Stimulated activated naive CD8-positive, alpha-beta T cell treated with anti-CD3 and anti-CD28 coated beads, Interleukin-15, Interleukin-2, amounts not matched to agents 100 U/mL and 50 U/mL, for 24 hours (primary cell): ENCODE measurements at places on chromosomes 7 and 10.

DNA sequence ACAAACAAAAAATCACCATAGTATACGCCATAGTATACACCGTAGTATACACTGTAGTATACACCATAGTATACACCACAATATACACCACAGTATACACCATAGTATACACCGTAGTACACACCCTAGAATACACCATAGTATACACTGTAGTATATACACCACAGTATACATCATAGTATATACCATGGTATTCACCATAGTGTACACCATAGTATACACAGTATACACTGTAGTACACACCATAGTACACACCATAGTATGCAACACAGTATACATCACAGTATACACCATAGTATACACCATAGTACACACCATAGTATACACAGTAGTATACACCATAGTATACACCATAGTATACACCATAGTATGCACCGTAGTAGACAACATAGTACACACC lies 157.6 kb upstream of the ADARB2 start:
- DNase-seq, result no peak

GRCh38 chr7:101558742-101559325 lies 70.3 kb downstream of the MYL10 start:
- no peak for DNase-seq

GRCh38 chr7:121006711-121007315 lies 18.3 kb downstream of the CPED1 start:
- DNase-seq, result no peak

GRCh38 chr10:132145002-132145401 lies 41.7 kb upstream of the DPYSL4 start:
- no peak for DNase-seq

DNA sequence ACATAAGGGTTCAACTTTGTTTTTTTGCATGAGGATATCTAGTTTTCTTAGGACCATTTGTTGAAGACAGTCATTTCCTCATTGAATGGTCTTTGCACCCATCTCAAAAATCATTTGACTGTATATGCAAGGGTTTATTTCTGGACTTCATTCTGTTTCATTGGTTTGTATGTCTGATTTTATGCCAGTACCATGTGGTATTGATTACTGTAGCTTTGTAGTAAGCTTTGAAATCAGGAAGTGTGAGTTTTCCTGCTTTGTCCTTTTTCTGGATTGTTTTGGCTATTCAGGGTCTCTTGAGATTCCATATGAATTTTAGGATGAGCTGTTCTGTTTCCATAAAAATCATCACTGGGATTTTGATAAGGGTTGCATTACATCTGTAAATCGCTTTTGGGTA lies 63.9 kb downstream of the SND1 start:
- no peak for DNase-seq

DNA sequence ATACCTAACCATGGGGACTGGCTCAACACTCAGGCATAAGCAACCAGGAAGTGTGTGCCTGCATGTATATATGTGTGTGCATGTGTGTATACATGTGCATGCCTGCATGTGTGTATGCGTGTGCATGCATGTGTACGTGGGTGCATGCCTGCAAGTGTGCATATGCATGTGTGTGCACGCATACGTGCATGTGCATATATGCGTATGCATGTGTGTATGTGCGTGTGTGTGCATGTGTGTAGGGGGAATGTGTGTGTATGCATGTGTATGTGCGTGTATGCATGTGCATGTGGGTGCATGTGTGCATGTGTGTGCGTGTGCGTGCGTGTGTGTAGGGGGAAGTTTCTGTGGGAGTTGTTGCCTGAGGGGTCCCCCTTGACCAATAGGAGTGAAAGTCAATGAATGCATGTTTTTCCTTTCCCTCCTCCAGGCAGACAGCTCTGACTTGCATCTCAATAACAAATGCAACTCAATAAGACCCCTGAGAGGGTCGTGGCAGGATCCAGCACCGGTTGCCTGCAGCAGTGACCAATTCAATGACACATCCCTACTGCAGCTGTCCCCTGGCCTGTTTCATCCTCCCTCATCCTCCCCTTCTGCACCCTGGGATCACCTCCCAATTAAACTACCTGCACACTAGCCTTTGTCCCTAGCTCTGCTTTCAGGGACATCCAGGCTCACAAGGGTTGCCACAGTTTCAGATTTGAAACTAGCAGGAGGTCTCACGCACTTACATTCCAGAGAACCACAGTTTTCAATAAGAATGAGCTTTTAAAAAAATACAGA lies 27.0 kb upstream of the FZD8 start:
- no peak for DNase-seq

DNA sequence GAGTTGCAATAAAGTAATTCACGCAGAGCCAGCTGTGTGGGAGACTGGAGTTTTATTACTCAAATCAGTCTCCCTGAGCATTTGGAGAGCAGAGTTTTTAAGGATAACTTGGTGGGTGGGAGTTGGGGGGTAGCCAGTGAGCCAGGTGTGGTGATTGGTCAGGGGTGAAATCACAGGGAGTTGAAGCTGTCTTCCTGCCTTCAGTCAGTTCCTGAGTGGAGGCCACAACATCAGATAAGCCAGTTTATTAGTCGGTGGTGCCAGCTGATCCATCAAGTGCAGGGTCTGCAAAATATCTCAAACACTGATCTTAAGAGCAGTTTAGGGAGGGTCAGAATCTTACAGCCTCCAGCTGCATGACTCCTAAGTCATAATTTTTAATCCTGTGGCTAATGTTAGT lies 3.3 kb upstream of the CYP51A1 start:
- DNase-seq, result no peak

DNA sequence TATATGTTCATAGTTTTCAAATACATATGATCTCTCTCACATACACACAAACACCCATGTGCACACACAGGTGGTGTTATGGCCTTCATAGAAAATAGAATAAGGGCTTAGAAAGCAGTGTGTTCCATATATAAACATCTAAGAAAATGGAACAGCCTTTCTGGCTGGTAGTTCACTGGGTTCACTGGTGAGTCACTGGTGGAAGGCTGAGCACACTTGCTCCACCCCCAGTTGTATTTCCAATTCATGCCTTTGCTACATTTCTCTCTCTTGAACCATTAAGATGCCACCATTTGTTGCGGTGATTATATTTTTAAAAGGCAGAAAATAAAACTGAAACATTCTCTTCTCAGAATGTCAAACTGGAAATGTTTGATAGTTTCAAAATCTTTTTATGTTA lies 252.1 kb downstream of the GLI3 start:
- no peak for DNase-seq

GRCh38 chr7:47783456-47784223 lies 164.6 kb downstream of the PKD1L1 start:
- DNase-seq, result no peak

GRCh38 chr10:96878057-96878456 lies 46.0 kb downstream of the LCOR start:
- DNase-seq, result no peak

GRCh38 chr7:106199024-106199423 lies 85.8 kb downstream of the NAMPT start:
- DNase-seq, result no peak

GRCh38 chr10:96890580-96890979 lies 58.5 kb downstream of the LCOR start:
- no peak for DNase-seq

DNA sequence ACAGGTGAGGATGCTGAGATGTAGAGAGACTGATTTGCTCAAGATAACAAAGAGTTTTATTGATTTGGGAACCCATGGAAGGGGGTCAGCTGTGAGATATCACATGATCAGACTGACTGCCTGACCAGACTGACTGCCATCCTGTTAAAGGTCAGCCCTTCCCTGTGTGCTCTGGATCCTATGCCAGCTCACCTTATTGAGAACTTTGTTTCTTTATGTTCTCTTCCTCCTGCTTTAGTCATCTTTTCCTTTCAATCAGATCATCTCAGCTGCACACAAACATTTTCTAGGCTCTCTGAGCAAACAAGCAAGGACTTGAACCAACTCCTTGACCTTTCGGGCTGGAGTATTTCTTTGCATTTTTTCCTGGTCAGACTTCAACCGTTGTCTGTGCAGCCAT lies 50.0 kb upstream of the MTPN start:
- no peak for DNase-seq

DNA sequence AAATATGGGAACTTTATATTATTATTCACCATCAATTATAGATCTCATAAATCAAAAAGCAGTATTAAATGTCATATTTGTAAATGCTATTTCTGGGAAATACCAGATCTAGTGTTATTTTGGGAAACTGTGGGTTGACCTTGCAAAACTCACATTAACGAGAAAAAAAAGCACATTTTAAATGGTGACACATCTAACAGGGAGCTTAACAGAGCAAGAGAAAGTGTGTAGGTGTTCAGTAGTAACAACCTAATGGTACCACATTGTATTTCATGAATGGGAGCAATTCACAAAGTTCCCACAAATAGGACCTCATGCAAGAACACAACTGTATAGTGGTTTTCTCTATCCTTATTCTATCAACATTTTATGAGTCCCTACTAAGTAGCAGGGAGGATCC lies 26.2 kb upstream of the HDAC9 start:
- DNase-seq, result no peak

DNA sequence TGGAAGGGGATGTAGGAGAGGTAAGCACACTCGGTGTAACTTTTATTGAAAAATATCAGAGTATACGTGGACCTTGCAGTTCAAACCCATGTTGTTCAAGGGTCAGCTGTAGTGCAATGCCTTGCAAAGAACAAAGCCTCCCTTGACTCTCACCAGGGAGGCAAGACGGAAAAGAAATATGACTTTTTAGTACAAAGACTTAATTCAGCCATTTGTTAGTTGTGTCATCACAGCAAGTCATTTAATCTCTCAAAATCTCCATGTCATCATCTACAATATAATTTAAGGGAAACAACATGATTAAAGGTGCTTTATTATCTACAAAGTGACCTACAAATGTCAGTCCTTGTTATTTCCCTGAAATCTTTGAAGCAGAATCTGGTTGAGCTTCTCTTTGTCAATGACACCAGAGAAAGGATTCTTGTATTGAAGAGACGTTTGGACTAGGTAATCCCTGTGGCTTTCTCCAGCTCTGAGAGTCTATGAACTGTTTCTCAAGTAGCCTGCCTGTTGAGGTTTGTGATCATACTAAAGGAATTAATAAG lies 502.8 kb downstream of the REEP3 start:
- DNase-seq, result no peak

- DNase-seq, result no peak
Measured at GRCh38 chr7:124956160-124956559, 26.5 kb upstream of the POT1 start.

DNA sequence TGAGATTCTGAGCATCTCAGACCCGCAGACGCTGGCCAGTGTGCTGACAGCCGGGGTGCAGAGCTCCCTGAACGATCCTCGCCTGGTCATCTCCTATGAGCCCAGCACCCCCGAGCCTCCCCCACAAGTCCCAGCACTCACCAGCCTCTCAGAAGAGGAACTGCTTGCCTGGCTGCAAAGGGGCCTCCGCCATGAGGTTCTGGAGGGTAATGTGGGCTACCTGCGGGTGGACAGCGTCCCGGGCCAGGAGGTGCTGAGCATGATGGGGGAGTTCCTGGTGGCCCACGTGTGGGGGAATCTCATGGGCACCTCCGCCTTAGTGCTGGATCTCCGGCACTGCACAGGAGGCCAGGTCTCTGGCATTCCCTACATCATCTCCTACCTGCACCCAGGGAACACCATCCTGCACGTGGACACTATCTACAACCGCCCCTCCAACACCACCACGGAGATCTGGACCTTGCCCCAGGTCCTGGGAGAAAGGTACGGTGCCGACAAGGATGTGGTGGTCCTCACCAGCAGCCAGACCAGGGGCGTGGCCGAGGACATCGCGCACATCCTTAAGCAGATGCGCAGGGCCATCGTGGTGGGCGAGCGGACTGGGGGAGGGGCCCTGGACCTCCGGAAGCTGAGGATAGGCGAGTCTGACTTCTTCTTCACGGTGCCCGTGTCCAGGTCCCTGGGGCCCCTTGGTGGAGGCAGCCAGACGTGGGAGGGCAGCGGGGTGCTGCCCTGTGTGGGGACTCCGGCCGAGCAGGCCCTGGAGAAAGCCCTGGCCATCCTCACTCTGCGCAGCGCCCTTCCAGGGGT lies 703 bp downstream of the RBP3 start:
- no peak for DNase-seq

DNA sequence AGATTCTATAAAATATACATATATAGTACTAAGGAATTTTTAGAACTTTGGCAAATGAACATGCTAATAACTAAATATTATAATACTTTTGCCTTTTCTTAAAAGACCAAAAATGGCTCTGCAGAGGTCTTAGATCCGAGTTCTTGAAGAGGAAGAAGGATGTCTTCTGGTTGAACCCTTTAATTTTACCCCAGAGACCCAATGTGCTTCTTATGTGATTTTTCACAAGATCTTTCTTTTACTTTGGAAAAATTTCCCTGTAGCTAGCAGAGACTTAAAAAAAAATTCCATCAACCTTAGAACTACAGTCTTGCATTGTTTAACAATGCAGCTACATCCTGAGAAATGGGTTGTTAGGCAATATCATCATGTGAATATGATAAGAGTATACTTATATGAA lies 663.2 kb downstream of the PARD3 start:
- DNase-seq, result no peak

DNA sequence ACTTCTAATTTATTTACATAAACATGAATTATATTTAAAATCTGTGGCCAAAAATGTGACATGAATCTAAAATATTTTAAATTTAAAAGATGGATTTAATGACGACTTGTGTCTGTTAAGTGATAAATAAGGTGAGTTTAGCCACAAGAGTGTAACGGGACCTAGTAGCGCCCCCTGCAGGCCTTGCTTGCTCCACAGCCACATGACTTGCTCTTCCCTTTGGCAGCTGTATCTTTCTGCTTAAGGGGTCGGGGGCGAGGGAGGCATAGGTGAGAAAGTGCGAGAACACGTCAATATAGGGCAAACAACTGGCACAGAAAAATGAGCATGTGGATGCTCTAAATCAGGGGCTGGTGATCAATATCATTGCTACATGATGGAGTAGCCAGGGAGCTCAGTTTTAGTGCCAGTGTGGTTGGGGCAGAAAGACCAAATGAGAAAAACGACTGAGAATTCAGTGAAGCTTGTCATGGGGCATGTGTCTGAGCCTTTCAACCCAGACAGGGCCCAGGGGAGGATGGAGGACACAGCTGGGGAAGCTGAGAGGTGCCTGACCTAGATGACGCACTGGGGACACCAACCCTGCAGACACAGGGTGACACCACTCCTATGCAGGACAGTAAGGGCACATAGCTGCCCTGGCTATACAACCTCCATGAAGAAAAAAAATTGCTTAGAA lies 49.8 kb downstream of the PAXIP1 start:
- DNase-seq, result peak; percentile 77

- no peak for DNase-seq
Measured at GRCh38 chr7:66542049-66542448, 86.6 kb upstream of the KCTD7 start.

GRCh38 chr10:21526188-21526859 lies 842 bp upstream of the SKIDA1 start:
- peak; percentile 67 for DNase-seq

- DNase-seq, result no peak
Measured at GRCh38 chr10:115093286-115093775, at the start of gene ATRNL1. ATRNL1 (plus strand) TSS chr10:115093365; CDS start chr10:115093751, 386 bp downstream.

GRCh38 chr10:130717083-130717482 lies 580.9 kb downstream of the GLRX3 start:
- no peak for DNase-seq

DNA sequence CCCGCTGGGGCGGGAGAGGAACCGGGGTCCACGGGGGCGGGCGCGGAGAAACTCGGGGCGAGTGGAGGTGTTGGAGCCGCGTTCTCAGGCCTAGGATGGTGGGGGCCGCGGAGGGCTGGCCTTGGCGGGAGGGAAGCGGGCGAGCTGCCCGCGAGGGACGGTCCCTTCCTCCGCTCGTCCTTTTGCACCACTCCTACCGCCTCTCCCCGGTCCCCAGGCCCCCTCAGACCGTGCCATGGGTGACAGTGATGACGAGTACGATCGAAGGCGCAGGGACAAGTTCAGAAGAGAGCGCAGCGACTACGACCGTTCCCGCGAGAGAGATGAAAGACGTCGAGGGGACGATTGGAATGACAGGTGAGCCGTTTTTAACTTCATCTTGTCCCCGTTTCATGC lies 451 bp downstream of the SRRT start:
- no peak for DNase-seq
